ENCODE measurements at places on chromosomes 7 and 10.

- H3K27me3 ChIP-seq = no peaks in the 10 kb centered on the region
- no peak overlapping the region for H3K4me3 ChIP-seq
- H3K36me3 ChIP-seq = no peaks in the 10 kb centered on the region
- DNase-seq = no peak
- H3K4me1 ChIP-seq = no peaks in the 10 kb centered on the region
These were observed 35.3 kb upstream of the IFRD1 start for GRCh38 chr7:112414855-112415490.

GRCh38 chr7:20798081-20798693 is 11.5 kb upstream of the SP8 start:
- H3K4me3 ChIP-seq = peak overlapping the region; percentile 32
- H3K4me1 ChIP-seq = peaks cover 7% of the 10 kb centered on the region
- H3K27me3 ChIP-seq = peaks cover 28% of the 10 kb centered on the region
- DNase-seq = no peak
- no peaks in the 10 kb centered on the region for H3K36me3 ChIP-seq

DNA sequence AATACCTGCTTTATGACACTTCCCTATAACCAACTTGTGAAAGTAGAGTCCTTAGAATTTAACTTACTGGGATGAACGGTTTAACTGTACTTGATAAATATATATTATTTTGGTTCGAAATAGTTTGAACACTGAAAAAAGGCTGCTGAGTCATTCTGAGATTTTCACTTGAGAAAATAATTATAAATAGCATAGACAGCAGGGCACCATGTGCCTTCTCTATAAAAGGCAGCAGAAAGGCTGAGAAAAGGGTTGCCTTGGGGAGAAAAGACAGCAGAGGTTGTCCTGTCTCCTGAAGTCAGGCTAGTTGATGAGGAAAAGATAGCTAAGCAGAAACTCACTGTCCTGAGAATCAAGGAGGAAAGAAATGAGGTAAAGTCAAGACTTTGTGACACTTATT is 92.4 kb downstream of the CTTNBP2 start:
- DNase-seq = no peak
- H3K27me3 ChIP-seq = no peaks in the 10 kb centered on the region
- no peaks in the 10 kb centered on the region for H3K36me3 ChIP-seq

- no peaks in the 10 kb centered on the region for H3K27me3 ChIP-seq
- no peak overlapping the region for H3K4me3 ChIP-seq
- no peaks in the 10 kb centered on the region for H3K36me3 ChIP-seq
- H3K4me1 ChIP-seq = peaks cover 15% of the 10 kb centered on the region
- peak overlapping the region; percentile 84 for H3K27ac ChIP-seq
These were observed 170.0 kb downstream of the PRKCQ start for GRCh38 chr10:6409971-6410643.

DNA sequence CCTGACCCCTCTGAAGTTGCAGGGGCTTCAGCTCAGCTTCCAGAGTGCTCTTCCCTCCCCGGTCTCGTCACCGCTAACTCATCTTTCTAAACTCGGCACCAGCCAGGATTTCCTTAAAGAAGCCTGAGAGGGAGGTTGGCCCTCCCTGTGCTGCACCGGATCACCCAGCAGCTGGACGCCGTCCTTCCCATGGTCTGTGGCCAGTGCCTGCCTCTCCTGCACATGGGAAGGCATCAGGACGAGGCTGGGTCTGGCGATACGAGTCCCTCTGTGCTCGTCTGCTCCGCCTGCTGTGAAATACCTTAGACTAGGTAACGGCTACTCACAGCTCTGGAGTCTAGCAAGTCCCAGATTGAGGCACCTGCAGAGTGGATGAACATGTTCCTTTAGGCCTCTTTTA is 179.1 kb downstream of the ZMYND11 start:
- DNase-seq = no peak
- H3K36me3 ChIP-seq = peaks cover 2% of the 10 kb centered on the region
- H3K27me3 ChIP-seq = peaks cover 2% of the 10 kb centered on the region
- peak overlapping the region; percentile 50 for H3K27ac ChIP-seq
- no peak overlapping the region for H3K4me3 ChIP-seq
- H3K4me1 ChIP-seq = peaks cover 8% of the 10 kb centered on the region

DNA sequence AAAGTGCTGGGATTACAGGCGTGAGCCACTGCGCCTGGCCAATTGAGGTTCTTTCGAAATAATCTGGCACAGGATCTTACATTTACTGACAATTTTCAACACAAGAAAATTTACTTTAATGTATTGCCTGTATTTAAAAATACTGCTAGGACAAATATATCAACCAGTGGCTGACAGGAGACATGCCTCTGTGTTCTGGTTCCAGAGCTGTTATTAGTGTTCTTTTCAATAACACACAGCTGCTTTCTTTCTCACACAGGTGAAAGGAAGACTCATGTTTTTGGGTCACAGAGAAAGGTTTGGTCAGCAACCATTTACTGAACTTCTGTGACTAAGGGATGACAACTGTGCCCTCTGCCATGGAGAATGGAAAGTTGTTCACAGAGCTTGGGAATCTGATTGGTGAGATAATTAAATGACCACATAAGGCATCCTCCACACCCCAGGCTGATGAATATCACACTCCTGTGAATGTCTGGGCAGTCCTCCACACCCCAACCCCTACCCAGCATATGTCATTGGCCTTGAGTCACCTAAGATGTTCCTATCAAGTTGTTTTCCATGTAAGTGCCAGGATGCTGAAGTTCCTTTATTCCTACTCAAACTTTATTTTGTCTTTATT is 180.1 kb downstream of the RAPGEF5 start:
- H3K4me1 ChIP-seq = peaks cover 4% of the 10 kb centered on the region
- no peaks in the 10 kb centered on the region for H3K36me3 ChIP-seq
- DNase-seq = no peak
- H3K27ac ChIP-seq = no peak overlapping the region
- no peaks in the 10 kb centered on the region for H3K27me3 ChIP-seq
- no peak overlapping the region for H3K4me3 ChIP-seq

- DNase-seq = no peak
- no peak overlapping the region for H3K4me3 ChIP-seq
- H3K27ac ChIP-seq = no peak overlapping the region
- no peaks in the 10 kb centered on the region for H3K27me3 ChIP-seq
- H3K4me1 ChIP-seq = peaks cover 3% of the 10 kb centered on the region
- no peaks in the 10 kb centered on the region for H3K36me3 ChIP-seq
These were observed 6.0 kb upstream of the HIPK2 start for GRCh38 chr7:139783647-139784385.

- H3K4me3 ChIP-seq = no peak overlapping the region
- H3K27me3 ChIP-seq = no peaks in the 10 kb centered on the region
- no peaks in the 10 kb centered on the region for H3K36me3 ChIP-seq
- peaks cover 4% of the 10 kb centered on the region for H3K4me1 ChIP-seq
These were observed 25.9 kb downstream of the RNLS start for GRCh38 chr10:88557256-88557655.

DNA sequence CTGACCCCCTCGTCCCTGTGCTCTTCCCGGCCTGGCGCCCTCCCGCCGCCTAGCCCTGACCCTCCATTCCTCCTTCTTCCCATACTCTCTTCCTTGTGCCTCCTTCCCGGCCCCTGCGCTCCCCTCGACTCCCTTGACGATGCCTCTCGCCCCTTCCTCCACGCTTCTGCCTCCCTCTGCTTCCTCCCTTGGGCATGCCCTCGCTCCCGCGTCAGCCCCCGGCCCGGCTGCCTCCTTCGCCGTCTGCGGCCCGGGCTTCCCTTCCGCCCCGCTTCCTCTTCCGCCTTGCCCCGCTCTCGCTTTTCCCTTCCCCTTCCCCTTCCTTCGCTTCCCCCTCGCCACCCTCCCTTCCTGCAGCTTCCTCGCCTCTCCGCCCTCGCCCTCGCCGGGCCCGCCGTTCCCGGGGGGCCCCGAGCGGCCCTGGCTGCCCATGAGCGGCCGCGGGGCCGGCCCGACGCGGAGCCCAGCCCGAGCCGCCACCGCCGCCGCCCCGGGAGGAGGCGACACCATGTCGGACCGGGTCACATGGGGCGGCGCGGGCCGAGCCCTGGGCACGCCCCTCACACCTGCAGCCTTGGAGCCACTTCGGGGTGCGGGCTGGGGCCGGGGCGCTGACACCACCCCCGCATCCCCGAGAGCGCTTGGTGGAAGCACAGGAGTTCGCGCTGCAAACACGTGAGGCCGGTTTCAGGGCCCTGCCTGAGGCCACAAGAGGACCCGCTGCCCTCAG is at the start of gene FBXW4:
Gene FBXW4 (minus strand): TSS at position 497 of the 730 bp plus-strand sequence. CDS start 65 bp downstream, at position 432.
- peaks cover 24% of the 10 kb centered on the region for H3K4me1 ChIP-seq
- H3K27me3 ChIP-seq = no peaks in the 10 kb centered on the region
- H3K36me3 ChIP-seq = peaks cover 5% of the 10 kb centered on the region
- H3K4me3 ChIP-seq = peak within 1 kb of the TSS; percentile 93
- peak within 1 kb of the TSS; percentile 99 for H3K27ac ChIP-seq

- no peaks in the 10 kb centered on the region for H3K36me3 ChIP-seq
- DNase-seq = no peak
- no peak overlapping the region for H3K4me3 ChIP-seq
- H3K4me1 ChIP-seq = no peaks in the 10 kb centered on the region
- H3K27me3 ChIP-seq = peaks cover 2% of the 10 kb centered on the region
These were observed 149.2 kb downstream of the XPNPEP1 start for GRCh38 chr10:109774121-109774440.

GRCh38 chr10:120365872-120366271 is 91.2 kb upstream of the PLPP4 start:
- no peak overlapping the region for H3K4me3 ChIP-seq
- no peak for DNase-seq
- no peaks in the 10 kb centered on the region for H3K36me3 ChIP-seq

DNA sequence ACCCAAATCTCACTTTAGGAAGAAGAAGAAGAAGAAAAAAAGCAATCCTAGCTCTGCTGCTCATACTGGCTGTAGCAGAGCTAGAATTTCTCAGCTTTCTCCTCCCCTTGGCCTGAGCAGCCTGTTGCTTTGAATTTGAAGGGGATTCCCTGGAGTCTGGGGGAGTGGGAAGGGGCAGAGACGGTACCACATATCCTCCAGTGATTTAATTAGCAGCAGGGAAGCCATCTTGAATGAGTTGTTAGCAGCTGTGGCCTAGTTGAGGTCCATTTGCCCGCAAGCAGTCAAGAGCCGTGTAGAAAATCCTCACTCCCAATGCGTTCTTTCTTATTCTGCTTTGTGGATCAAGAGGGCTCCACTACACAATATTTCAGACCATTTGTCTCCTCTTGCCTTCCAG is 16.5 kb downstream of the PDE6C start:
- H3K4me1 ChIP-seq = no peaks in the 10 kb centered on the region
- H3K27me3 ChIP-seq = peaks cover 17% of the 10 kb centered on the region
- no peak for DNase-seq
- no peak overlapping the region for H3K27ac ChIP-seq

GRCh38 chr10:125169279-125169678 is 8.9 kb upstream of the CTBP2 start:
- H3K4me3 ChIP-seq = no peak overlapping the region
- no peaks in the 10 kb centered on the region for H3K36me3 ChIP-seq
- no peak overlapping the region for H3K27ac ChIP-seq
- DNase-seq = no peak

Data from T-cell (primary cell).